ENCODE measurements at places on chromosomes 2 and 18.

DNA sequence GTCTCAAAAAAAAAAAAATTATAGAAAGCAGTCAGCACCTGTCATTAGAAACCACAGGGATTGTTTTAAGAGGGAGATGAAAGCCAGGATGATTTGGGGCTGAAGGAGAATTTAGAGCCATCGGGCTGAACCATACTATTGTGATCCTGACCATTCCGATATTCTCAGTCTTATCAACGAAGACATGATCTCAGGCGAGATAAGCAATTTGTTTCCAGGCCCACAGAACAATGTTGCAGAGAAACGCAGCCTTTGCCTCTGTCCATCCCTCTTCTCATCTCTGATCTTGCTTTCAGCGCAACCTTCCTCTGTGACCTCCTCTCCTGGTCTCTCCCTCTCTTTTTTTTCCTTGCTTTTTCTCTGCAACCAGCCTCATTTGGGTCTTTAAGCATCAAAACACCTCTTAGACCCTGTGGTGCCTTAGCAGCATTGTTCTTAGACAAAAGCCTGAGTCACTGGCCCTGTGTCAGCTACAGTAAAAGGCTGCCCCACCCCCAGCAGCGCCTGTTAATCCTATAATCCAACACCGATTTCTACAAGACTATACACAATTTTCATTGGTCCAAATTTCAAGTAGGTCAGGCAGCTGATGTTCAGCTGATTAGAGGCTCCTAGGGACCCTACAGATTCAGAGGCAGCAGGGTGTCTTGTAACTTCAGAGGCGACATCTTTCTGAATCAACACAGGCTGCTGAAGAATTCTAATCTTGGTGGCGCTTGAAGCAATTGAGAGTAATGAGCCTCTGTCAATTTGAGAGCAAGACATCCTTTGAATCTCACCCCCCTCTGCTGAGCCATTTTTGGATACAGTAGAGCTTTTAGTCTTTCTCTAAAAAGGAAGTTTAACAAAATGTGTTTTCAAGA is 206.0 kb downstream of the NCK2 start:
- no peak for DNase-seq

DNA sequence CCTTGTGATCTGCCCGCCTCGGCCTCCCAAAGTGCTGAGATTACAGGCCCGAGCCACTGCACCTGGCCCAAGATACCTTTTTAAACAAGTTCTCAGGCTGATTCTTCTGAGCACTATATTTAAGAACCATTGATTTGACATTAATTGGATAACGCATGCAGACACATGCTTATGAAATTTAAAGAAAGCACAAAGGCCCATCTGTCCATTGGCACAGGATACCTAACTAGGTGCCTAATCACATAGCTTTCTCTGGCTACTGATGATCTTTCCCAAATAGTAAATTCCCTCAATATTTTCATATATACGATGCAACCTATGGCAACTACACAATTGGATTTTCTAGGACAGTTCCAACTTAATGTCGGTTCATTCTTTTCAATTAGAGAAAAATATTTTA is 62.5 kb upstream of the STAM2 start:
- no peak for DNase-seq

GRCh38 chr2:190603374-190603773 is 45.5 kb upstream of the NAB1 start:
- DNase-seq = no peak

- DNase-seq = no peak
Measured at GRCh38 chr2:191325651-191326365, 80.6 kb downstream of the MYO1B start.

DNA sequence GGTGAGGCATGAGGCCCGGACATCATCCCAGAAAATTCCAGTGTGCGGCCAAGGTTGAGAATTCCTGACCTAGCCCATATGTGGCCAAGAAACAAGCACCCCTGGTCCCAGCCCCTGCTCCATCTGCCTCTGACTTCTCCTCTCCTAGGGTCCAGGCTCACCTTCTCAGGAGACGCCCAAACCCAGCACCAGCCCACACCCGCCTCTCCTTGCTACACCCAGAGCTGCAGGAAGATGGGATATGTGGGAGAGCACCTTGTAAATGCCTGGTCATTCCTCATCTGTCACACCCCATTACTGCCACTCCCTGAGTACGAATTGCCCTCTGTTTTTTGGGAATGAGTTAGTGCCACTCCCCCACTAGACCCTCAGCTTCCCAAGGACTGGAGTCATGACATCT is 7.3 kb upstream of the ATP6V1B1 start:
- DNase-seq = no peak

DNA sequence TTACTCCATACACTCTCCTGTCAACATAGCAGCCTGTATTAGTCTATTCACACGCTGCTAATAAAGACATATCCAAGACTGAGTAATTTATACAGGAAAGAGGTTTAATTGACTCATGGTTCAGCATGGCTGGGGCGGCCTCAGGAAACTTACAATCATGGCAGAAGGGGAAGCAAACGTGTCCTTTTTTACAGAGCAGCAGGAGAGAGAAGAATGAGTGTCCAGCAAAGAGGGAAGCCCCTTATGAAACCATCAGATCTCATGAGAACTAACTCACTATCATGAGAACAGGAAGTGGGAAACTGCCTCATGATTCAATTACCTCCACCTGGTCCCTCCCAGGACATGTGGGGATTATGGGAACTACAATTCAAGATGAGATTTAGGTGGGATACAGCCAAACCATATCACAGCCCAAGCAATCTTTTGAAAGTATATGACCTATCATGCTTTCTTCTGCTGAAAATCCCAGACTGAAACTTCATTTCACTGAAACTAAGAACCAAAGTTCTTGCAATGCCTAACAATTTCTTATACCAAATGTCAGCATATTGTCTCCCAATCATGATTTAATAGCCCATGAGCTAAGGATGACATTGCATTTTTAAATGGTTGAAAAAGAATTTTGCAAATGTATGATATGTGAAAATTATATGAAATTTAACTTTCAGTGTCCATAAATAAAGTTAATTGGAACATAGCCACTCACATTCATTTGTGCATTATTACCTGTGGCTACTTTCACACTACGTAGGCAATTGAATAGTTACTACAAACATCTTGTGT is 686.8 kb upstream of the ZEB2 start:
- no peak for DNase-seq

GRCh38 chr2:31874071-31874470 is 136.7 kb downstream of the MEMO1 start:
- DNase-seq = no peak

Data from spleen (tissue), 13 donors.